ENCODE measurements at places on chromosomes 12 and 14.

GRCh38 chr14:72419226-72419775 lies 474.6 kb downstream of the DPF3 start:
- no peak for DNase-seq

DNA sequence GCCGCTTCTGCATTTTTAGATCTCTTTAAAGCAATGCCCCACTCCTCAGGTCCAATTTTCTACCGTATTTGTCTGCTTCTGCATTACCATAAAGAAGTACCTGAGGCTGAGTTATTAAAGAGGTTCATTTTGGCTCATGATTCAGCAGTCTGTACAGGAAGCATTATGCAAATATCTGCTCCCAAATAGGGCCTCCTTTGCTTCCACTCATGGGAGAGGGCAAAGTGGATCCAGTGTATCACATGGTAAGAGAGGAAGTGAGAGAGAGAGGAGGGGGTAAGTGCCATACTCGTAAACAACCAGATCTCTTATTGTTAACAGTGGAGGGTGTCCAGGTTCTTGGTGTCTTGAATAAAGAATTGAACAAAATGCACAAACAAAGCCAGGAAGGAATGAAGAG lies 316.1 kb upstream of the SEL1L start:
- no peak for DNase-seq

DNA sequence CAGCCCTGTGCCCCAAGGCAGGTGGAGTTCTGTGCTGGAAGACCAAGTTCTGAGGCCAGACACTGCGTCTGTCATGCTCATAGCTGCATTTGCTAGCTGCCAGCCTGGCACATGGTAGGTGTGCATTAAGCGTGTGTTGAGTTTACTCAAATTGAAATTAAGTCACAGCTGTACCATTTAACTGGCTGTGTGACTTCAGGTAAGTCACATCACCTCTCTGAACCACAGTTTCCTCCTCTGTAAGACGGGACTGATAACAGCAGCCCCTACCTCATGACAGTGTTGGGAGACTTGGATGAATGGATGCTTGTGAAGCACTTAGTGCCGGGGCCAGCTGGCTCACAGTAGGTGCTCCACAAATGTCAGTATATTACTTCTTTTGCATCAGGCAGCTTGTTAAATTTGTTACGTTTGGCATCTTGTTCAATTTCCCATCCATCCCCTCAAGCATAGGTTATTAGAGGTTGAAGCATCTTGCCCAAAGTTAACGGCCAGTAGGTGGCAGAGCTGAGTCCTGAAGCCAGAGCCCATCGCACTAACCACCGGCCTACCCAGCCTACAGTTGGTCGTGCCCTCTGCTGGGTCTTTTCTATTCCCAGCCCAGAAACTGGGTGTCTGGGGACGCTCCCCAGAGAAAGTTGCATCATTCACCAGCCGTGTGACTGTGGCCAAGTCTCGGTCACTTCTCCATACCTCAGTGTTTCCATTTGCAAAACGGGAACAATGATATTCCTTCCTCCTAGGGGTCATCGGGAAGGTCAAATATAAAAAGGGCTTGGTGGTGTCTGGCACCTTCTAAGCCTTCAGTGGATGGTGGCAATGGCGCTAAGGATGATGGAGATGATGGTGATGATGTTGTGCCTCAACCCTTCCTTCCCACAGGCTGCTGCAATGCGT lies 4.5 kb downstream of the DAO start:
- DNase-seq: peak; percentile 69

- peak; percentile 77 for DNase-seq
Measured at GRCh38 chr12:89181271-89181920, 170.9 kb downstream of the DUSP6 start.

GRCh38 chr14:31025367-31026076 lies at the start of gene AP4S1:
Gene AP4S1, plus strand, starts transcription at chr14:31025649. Its CDS starts 40,548 bp downstream, at chr14:31066197.
- DNase-seq: peak; percentile 37

- DNase-seq: no peak
Measured at GRCh38 chr12:6768990-6769389, 2.8 kb downstream of the PTMS start.

DNA sequence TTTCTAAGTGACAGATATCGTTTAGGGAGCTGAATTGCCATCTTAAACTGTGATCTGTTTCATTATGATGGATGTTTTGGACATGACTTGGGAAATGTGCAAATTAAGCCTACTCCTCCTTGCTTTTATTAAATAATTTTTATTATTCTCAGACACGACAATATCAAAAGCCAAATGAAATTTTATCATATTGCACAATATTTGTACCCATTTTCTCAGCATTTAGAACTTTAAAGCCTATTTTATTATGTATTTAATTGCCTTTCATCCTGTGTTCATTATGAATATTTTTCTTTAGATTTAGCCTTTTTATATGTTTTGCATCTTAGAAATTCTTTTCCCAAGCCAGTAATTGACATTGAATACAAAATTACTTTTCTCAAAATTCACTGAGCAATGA lies 102.9 kb downstream of the PPHLN1 start:
- DNase-seq: no peak

- peak; percentile 0 for DNase-seq
Measured at GRCh38 chr14:26917086-26917485, 319.3 kb upstream of the NOVA1 start.
